ENCODE measurements at places on chromosomes 4 and X. TPM values are rescaled to one million over a fixed set of nuclear protein-coding genes. Genes with fewer than 3 reads are reported as not detected.

- DNase-seq = no peak
- H3K36me3 ChIP-seq = peaks cover 43% of the 10 kb centered on the region
- no peaks in the 10 kb centered on the region for H3K4me1 ChIP-seq
- H3K27me3 ChIP-seq = no peaks in the 10 kb centered on the region
- no peak overlapping the region for H3K4me3 ChIP-seq
These were observed 6.9 kb downstream of the APEX2 start for GRCh38 chrX:55006827-55007621.

- no peak overlapping the region for H3K27ac ChIP-seq
- H3K4me3 ChIP-seq = no peak overlapping the region
- peaks cover 2% of the 10 kb centered on the region for H3K36me3 ChIP-seq
- H3K27me3 ChIP-seq = no peaks in the 10 kb centered on the region
These were observed 17.6 kb upstream of the WAS start for GRCh38 chrX:48665991-48666390.

DNA sequence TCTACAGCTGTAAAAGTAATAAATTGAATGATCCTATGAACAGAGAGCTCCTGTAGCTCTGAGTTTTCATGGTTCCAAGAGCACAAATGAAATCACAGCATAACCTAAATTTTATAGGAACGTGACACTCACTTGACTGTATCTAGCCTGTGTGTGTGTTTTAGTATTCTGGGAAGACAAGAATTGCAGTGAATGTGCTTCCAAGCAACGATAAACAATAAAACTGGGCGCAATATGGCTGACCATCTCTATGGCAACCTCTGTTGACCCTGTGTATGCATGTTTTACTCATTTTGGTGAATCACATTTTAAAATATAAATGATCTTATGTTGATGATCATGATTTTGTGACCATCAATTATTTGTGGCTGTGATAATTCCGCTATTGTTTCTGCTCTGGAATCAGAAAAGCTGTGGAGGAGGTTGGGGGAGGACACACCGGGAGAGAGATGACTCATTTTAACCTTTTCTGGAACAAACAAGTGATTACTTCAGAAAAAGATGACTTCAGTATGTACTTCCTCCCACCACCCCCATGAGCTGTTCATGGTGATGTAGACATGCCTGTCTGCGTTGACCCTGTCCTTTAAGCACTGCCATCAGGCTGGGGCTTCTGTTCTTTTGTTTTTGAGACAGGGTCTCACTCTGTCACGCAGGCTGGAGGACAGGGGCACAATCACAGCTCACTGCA lies 31.8 kb downstream of the USP11 start:
- no peak for DNase-seq
- H3K27ac ChIP-seq = no peak overlapping the region

GRCh38 chr4:155617296-155617695 lies 49.4 kb upstream of the GUCY1A1 start:
- H3K27ac ChIP-seq = no peak overlapping the region
- no peaks in the 10 kb centered on the region for H3K36me3 ChIP-seq
- no peaks in the 10 kb centered on the region for H3K27me3 ChIP-seq

DNA sequence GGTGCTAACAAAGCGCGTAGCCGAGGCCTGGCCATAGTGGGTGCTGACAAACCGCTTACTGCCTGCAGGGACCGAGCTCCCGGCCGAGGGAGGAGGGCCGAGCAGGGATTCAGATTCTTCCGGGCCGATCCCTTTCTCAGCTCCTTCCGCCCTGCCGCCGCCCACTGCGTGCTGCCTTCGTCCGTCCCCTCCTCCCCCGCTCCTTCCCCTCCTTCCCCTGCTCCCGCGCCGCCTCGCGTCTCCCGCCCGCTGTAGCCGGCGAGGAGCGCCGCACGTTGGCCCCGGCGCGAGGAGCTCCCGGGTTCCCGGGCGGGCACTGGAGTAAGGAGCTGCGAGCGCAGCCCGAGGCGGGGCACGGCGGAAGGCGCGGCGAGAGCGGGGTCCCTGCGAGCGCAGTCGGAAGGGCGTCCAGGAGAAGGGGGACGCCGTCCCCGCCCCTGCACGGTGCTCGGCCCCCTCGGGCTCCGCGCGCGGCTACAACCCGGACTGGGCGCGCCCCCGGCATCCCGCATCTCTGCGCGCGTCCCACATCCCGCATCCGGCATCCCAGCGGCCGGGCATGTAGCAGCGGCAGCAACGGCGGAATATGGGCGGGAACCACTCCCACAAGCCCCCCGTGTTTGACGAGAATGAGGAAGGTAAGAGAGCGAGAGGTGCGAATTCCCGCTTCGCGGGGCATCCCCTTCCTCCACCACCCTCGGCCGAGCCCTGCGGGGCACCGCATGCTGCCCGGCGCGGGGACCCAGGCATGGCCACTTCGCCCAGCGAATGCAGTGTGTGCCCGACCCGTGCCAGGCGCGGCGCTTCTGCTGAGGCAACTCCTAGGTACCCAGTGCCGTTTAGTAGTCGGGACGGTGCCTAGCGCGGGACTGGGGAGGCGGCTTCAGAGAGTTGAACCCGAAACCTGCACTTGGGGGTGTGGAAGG lies at the start of gene STK32B:
Gene STK32B, plus strand, starts transcription at position 203 of the 926 bp plus-strand sequence.
- H3K4me3 ChIP-seq = peak within 1 kb of the TSS; percentile 87
- H3K4me1 ChIP-seq = no peaks in the 10 kb centered on the region
- no peak within 1 kb of the TSS for H3K27ac ChIP-seq
- peaks cover 20% of the 10 kb centered on the region for H3K27me3 ChIP-seq

GRCh38 chrX:2513121-2513664 lies 12.4 kb upstream of the DHRSX start:
- DNase-seq = no peak
- H3K4me1 ChIP-seq = no peaks in the 10 kb centered on the region
- no peak overlapping the region for H3K4me3 ChIP-seq
- no peaks in the 10 kb centered on the region for H3K27me3 ChIP-seq
- peaks cover 7% of the 10 kb centered on the region for H3K36me3 ChIP-seq

Gene LIMCH1
- total RNA-seq = 3.3 TPM

Gene GASK1B
- not detected for total RNA-seq

Gene EPGN
- not detected for total RNA-seq
